Gastroesophageal sphincter (tissue), 4 donors: ENCODE measurements at places on chromosomes 12 and 14. TPM values are rescaled to one million over a fixed set of nuclear protein-coding genes. Genes with fewer than 3 reads are reported as not detected.

- ATAC-seq, result no peak
These were observed 41.6 kb downstream of the FBXO21 start for GRCh38 chr12:117148642-117149041.

DNA sequence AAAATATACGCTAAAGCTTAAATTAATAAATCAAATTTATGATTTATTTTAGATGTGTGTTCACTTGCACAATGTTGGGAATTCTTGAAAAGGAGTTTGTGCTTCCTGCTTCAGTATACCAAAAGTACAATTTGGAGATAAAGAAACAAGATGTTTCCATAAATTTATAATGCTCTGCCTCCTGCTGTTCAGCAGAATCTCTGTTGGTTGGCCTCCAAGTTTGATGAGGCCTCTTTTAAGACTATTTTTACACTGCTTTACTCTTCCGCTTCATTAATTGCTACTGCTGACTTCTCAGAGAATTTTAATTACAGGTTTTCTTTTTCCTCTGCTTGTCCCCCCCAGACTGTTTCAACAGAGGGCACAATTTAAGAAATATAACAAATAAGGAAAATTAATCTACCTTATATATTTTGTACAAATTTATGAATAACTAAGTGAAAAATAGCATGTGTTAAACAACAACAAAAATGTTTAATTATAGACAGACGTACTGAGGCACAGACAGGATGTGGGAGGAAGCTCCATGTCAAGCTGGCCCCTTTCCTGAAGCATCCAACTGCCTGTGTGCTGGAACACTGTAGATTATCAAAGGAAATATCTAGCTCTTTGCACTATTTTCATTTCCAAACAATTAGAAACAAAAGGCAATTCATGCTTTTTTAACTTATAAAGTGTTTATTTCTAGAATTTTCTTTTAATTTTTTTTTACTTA is 83.9 kb downstream of the PIK3C2G start:
- no peak for ATAC-seq

PIWIL1 gene
- not detected for total RNA-seq

ACADS gene
- total RNA-seq, result 46.4 TPM

OTOGL gene
- 1.5 TPM for total RNA-seq
